Urinary bladder (tissue), 4 donors: ENCODE measurements at places on chromosomes 13 and 19. TPM values are rescaled to one million over a fixed set of nuclear protein-coding genes. Genes with fewer than 3 reads are reported as not detected.

GRCh38 chr19:33868076-33868735 lies 71.5 kb downstream of the KCTD15 start:
- DNase-seq, result no peak

GRCh38 chr13:31591642-31592233 lies 147.6 kb upstream of the RXFP2 start:
- no peak for DNase-seq

DNA sequence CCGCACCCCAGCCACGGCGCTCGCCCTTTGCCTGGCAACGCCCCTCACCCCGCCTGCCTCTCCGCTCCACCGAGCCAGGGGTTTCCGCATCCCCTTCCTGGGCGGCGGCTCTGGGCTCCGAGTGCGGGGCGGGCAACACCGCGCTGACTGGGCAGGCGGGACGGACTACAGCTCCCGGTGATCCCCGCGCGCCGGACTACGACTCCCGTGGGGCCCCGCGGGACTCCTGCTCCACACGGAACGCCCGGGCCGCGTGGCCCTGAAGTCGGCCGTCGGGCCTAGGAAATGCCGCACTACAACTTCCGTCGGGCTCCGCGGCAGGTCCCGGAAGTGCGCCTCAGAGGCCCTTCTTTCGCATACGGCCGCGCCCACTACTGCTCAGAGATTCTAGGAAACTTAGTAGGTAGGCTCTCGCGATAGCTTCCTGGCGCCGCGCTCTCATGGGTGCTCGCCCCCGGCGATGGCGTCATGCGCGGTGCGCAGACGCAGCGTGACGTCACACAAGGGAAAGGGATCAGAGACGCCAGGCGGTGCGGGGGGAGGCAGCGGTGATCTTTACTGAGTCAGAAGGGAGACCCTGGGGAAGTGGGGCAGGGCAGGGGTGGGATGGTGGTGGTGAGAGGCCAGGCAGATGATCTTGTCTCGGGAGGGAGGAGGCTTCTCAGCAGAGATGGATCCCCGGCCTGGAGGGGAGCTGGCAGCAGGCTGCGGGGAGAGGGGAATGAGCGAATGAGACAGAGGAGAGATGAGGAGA lies at the start of gene JOSD2:
Gene JOSD2 (minus strand): TSS at position 123 of the 754 bp plus-strand sequence. CDS start 760 bp downstream, outside the sequence.
- DNase-seq, result peak; percentile 96

Gene SSC5D
- total RNA-seq, result 24.4 TPM

Gene B3GNT8
- total RNA-seq, result 0.69 TPM

- DNase-seq, result no peak
Measured at GRCh38 chr13:48403151-48403631, 9.7 kb downstream of the LPAR6 start.

- no peak for DNase-seq
Measured at GRCh38 chr19:5838353-5839064, 993 bp downstream of the FUT6 start.

Gene IGLON5
- 0.21 TPM for total RNA-seq

Gene C3
- total RNA-seq, result 38.9 TPM

DNA sequence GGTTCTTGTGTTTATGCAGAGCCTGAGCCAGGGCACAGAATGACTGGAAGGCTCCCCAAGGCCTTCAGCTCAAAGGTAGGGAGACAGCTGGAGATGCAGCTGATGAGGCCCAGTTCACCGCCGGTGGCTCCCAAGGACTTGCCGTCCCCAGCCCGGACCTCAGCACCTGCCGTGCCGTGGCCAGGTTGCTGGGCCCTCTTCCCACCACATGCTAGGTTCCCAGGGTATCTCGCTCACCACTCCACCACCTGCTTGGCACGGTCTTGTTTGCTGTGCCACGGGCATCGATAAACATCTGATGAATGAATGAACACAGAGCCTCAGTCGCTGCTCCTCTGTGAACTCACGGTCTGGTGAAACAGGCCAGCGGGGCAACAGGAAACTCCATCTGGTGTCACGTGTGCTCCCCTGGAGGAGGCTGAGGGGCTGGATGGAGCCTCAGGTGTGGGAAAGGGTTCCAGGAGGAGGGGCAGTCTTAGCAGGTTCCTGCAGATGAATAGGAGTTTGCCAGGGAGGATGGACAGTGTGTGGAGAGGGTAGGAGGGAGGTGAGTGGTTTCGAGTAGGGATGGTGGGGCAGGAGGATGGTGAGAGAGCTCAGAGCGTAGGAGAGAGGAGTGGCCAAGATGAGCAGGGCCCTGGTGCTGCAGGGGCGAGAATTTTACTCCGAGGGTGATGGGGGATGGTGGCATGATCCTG lies 3.6 kb upstream of the KLK14 start:
- no peak for DNase-seq

Gene ACER1
- total RNA-seq, result not detected

Gene CBARP
- total RNA-seq, result 0.53 TPM

- DNase-seq, result no peak
Measured at GRCh38 chr13:55084630-55085029, 2056.0 kb downstream of the OLFM4 start.

DNA sequence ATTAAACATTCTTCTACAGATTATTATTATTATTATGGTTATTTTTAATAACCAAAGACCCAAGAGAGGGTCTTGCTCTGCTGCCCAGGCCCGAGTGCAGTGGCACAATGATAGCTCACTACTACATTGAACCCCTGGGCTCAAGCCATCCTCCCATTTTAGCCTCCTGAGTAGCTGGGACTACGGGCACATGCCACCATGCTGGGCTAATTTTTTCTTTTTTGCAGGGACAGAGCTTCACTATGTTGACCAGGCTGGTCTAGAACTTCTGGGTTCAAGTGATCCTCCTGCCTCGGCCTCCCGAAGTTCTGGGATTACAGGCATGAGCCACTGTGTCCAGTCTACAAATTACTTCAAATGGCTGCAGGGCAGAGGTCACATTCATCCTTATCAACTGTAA lies 179.8 kb downstream of the KCNRG start:
- DNase-seq, result no peak

GRCh38 chr13:84894749-84895148 lies 904.5 kb downstream of the SLITRK6 start:
- no peak for DNase-seq

DNA sequence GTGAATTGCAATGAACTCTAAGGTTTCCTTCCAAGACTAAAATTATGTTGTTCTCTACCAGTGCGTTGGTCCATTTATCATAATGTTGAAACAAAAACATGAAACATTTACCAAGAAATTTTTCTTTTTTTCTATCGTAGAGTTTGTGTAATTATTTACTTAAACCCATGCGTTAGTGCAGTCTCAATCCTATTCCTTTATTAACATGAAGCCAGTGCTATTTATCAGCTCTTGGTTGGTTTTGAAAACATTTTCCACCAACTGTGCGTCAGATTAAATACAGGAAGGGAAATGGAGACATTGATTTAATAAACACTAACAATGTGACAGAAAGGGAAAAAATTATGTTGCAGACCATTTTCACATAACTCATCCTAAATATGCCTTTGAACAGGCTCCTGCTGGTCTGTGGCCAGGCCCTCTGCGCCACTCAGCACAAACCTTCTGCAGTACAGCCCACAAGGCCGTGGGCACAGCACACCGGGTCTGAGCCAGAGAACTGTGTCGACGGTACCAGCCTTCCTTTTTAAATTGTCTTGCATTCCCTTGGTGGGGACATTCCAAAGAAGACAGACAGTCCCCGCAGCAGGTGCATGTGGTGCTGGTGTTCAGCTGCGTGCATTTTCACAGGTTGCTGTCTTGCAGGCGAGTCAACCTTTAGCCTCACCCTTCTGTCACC lies 135.8 kb downstream of the SHISA2 start:
- DNase-seq, result no peak

GRCh38 chr13:100940658-100941057 lies 266.1 kb upstream of the TMTC4 start:
- DNase-seq, result no peak

Gene ABHD13
- total RNA-seq, result 18.0 TPM

Gene CEACAM4
- total RNA-seq, result not detected

DNA sequence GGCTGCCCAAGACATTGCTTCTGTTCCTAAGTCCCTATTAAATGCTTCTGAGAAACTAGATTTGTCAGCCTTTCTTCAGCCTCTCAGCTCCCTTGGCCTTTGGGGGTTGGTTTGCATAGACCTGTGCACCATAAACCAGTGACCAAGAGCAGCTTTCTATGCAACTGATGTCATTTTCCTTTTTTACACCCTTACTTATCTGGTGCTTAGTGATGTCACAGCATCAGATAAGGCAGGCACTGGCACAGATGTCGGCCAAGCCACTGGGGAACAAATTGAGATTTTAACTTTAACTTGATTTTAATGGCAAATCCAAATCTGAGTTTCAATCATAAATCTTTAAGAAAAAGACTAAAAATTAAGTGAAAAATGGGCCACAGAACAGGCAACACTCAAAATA lies 59.8 kb downstream of the RUBCNL start:
- no peak for DNase-seq

DNA sequence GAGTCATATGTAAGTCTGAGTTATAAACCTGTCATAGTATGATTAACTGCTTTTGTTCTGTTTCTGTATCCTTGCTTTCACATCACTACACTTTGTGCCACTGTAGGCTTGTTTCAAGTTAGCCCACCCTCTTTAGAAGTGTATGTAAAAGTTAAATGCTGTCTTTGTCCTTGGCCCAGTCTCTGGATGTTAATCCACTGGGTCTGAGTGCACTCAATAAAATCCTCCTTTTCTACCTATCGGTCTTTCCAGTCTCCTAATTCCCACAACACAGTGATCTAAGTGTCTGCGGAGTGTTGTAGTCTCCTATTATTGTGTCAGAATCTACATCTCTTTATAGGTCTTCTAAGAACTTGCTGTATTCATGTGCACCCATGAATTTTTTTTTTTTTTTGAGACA lies 14.1 kb downstream of the ZNF429 start:
- DNase-seq, result no peak

Gene CAPN12
- total RNA-seq, result 1.4 TPM

GRCh38 chr19:16898361-16899015 lies 9.7 kb downstream of the F2RL3 start:
- no peak for DNase-seq

Gene MUC16
- under 0.01 TPM for total RNA-seq

- DNase-seq, result no peak
Measured at GRCh38 chr13:107790397-107790796, 424.9 kb downstream of the LIG4 start.

GRCh38 chr13:98261165-98261702 lies 84.2 kb upstream of the RNF113B start:
- no peak for DNase-seq

Gene CD70
- total RNA-seq, result not detected

Gene CYP4F12
- 30.3 TPM for total RNA-seq

Gene ZNF878
- total RNA-seq, result 0.85 TPM

GRCh38 chr13:26488236-26489003 lies 69.1 kb upstream of the WASF3 start:
- no peak for DNase-seq

Gene NKPD1
- total RNA-seq, result 0.58 TPM

Gene ADGRE3
- total RNA-seq, result 0.16 TPM

Gene RFXAP
- total RNA-seq, result 10.0 TPM

DNA sequence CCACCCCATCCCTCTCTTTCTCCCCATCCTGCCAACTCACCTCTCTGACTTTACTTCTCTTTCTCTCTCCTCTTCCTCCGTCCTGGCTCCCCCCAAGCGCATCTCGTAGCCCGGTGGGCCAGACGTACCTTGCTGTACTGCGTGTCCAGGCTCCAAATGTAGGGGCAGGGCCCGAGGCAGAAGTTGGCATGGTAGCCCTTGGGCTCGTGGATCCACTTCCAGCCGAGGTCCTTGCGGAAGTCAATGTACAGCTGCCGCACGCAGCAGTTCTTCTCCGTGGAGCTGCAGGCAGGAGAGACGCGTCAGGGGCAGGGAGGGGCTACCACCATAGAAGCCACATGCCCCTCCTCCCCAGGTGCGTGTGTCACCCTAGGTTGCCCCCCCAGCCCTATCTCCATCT lies 21.7 kb downstream of the TGFB1 start:
- DNase-seq, result no peak

DNA sequence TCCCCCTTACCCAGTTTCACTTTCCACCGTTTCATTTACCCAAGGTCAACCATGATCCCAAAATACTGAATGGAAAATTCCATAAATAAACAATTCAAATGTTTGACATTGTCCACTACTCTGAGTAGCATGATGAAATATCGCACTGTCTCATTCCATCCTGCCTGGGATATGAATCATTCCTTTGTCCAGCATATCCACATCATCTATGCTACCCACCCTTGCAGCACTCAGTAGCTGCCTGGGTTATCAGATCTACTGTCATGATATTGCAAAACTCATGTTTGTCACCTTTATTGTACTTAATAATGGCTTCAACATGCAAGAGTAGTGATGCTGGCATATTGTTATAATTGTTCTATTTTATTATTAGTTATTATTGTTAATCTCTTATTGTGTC lies 263.9 kb upstream of the NBEA start:
- DNase-seq, result no peak

GRCh38 chr13:104461049-104461448 lies 1394.8 kb upstream of the SLC10A2 start:
- DNase-seq, result no peak

Gene IGFL3
- total RNA-seq, result not detected

DNA sequence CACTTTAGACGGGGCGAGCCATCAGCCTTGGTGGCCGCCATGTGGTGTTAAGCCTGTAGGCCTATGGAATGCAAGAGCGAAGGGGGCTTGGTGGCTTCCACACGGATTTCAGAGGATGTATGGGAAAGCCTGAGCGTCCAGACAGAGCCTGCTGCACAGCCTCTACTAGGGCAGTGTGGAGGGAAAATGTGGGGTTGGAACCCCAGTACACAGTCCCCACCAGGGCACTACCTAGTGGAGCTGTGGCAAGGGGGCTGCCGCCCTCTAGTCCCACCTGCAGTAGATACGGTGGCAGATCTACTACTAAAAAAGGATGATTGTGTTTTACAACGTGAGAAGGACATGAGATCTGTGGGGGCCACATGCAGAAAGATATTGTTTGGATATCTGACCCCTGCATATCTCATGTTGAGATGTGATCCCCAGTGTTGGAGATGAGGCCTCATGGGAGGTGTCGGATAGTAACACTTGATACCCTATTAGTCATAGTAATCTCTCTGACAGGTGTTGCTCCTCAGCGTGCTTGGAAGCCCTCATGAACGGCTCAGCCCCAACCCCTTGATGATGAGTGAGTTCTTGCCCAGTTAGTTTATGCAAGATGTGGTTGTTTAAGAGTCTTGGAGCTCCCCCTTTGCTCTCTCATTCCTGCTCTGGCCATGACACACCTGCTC lies 45.6 kb downstream of the LHFPL6 start:
- no peak for DNase-seq

DNA sequence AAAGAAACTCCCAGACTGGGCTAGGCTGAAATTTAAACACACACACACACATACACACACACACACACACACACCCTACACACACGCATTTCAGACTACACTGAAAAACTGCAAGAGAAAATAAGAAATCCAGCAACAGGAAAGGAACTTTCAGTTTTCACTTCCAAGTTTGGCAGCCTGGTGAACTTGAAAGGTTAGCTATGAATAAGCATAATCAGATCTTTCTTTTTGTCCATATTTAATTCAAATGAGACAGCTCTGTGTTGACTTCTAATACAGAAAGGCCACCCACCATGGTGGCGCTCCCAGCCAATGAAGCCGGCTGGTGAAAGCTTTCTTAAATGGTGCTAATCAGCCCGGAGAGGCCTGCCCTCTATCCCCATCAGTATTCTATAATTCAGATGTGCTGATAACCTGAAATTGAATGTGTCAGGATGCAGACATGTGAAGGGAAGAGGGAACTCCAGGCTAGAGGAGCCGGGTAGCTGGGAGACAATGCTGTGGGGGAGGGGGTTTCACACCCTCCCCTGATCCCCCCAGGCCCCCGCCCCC lies 108.3 kb upstream of the ZNF536 start:
- no peak for DNase-seq

Gene LAIR1
- total RNA-seq, result 11.8 TPM
